ENCODE measurements at places on chromosomes 16 and 17.

GRCh38 chr16:86525696-86526095 is 15.4 kb downstream of the FOXF1 start:
- DNase-seq, result no peak

GRCh38 chr17:48995974-48996721 is 1.0 kb upstream of the IGF2BP1 start:
- peak; percentile 96 for DNase-seq

GRCh38 chr17:41326173-41327145 is 10.9 kb upstream of the KRTAP17-1 start:
- DNase-seq, result no peak

- DNase-seq, result no peak
Measured at GRCh38 chr16:57299009-57299718, 14.7 kb upstream of the PLLP start.

DNA sequence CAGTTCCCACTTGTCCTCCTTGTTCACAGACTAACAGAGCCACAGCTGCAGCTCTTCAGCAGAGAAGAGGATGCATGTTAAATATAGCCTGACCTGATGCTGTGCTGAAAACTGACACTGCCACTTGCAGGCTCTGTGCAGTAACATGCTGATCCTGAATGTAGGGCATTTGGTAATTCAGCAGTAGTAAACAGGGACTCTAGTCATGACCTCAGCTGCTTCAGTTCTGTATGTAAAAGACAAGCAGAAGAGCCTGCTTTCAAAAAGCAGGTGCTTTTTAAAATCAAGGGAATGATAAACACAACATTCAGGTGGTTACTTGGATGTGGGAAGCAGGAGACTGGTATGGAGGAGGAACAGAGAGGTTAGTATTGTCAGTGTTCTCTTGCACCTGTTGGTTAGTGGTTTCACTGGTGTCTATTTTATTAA is 33.8 kb downstream of the ESRP2 start:
- DNase-seq, result no peak

Measured in SK-N-DZ (cell line).